NCI-H2081 (cell line): ENCODE measurements at places on chromosomes 12 and 14.

DNA sequence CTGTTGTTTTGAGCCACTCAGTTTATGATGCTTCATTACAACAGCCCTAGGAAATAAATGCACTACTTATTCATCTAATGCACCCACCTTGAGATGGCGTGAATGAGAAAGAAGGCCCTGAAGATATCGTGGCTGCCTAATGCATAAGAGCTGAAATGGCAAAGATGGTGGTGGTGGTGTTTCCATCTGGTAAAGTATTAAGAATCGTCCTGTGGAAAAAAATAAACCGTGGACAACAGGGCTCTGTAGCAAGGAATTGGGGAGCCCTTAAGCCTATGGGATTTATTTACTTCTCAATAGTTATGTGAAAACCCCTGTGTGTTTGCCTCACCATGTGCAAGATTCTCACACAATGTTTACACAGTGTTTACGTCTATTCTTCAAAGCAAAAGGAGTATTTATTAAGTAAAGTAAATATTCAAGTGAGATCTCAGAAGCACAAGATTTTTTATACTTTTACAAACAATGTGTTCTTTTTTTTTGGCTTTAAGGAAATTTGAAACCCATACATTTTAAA is 1555.2 kb upstream of the FLRT2 start:
- DNase-seq, result no peak

DNA sequence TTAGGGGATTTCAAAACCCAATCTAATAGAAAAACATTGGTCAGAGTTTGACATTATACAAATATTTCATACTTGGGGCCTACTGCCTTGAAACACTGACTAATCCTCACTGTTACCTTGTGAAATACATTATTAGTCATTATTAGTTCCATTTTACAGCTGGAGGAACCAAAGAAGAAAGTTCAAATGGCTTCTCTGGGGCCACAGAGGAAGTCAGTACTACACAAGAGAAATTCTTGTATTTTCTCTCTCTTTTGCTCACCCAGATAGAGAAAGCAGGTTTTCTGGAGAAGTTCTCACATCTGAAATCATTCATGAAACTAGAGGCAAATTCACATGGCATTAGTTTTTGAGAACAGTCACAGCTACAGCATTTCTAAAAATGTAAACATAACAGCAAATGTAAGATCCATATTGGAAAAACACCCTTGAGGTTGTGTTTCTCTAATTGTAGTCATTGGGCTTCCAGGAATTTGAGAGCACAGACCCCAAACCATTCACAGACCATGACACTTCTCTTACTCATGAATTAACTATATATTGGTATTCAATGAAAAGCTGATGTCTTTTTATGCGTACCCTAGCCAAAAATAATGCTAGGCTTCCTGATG is 83.0 kb downstream of the LLPH start:
- DNase-seq, result no peak

- DNase-seq, result peak; percentile 36
Observed at GRCh38 chr12:16385782-16386646, 38.6 kb downstream of the MGST1 start.

DNA sequence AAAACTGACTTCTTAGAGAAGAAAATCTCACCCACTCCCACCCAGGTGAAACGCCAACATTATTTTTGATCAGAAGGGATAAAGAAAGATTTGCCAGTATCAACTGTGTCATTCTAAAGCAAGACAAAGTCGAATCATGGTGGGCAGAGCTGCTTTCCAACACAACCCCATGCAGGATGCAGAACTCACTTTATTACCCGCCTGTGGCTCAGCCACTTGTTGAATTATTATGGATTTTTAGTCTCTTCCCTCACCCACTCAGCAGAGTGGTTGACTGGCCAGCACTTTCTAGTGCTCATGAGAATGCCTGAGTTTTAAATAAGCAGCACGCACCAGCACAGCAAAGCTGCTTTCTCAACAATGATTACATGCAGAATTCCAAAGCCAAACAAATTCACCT is 32.1 kb downstream of the CRACR2A start:
- no peak for DNase-seq

GRCh38 chr12:120528861-120529525 is at the start of gene COQ5:
COQ5 (minus strand) TSS chr12:120529158; CDS start chr12:120529141, 17 bp downstream.
- DNase-seq, result peak; percentile 90

DNA sequence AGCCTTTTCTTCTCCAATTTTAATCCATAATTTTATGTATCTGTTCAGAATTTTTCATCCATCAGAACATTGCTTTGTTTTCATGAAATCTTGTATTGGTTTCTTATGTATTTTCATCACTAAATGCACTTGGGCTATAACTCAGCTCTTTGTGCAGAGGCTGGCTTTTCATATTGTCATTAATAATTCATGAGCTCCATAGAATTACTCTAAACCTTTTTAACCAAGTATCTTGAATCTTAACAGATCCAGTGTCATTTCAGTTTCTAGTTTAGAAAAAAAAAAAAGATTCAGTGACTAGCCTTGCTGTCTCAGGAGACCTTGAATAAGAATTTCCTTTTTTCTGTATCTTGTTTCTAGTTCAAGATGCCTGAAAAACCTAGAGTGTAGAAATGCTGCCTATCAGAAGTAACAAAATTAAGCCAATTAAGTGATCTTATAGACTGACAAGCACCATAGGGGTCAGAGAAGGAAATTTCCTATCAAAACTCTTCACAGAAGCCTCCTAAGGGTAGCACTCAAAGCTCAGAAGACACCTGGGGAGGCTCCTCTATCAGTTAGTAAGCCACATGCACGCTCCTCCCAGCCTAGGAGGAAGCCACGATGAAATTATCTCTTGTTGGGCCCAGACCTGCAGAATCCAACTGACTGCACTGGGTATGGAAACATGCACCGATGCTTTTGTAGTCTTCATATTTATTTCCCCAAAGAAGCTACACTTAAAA is 163.4 kb downstream of the KICS2 start:
- no peak for DNase-seq

GRCh38 chr14:99250636-99251208 is 21.3 kb downstream of the BCL11B start:
- no peak for DNase-seq

DNA sequence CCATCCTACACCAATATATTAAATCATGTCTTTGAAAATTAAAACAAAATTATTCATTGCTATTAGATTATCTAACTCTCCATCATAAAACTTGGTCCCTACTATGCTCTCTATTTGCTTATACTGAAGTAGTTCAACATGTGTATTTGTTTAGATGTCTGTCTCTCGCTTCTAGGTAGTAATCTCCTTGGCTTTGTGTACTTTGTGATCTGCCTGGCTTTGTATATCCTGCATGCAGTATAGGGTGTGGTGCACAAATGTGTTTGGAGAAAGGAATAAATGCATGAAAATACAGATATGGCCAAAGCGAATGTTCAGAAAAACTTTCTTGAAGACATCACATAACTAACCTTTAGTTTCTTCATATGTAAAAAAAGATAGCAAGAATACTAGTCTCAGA is 246.6 kb upstream of the LRFN5 start:
- no peak for DNase-seq

DNA sequence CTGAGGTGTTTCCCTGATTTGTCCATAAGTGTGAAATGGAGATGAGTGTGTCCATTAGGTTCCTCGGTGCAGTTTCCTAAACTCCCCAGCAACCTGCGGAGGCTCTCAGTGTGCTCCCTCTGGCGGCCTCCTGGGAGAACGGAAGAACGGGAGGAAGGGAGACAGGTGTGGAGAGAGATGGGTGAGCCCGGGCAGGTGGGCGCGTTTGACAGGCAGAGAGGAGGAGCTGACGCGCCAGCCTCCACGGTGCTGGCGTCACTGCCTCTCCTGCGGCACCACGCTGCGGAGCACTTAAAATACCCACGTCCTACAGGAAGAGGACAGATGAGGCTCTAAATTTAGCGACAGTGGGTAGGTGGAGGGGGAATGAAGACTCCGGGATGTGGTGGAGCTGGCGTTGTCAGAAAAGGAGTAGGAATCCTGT is 26.8 kb upstream of the PEX5 start:
- peak; percentile 84 for DNase-seq

- DNase-seq, result peak; percentile 2
Observed at GRCh38 chr14:24846261-24846660, 203.7 kb downstream of the STXBP6 start.

DNA sequence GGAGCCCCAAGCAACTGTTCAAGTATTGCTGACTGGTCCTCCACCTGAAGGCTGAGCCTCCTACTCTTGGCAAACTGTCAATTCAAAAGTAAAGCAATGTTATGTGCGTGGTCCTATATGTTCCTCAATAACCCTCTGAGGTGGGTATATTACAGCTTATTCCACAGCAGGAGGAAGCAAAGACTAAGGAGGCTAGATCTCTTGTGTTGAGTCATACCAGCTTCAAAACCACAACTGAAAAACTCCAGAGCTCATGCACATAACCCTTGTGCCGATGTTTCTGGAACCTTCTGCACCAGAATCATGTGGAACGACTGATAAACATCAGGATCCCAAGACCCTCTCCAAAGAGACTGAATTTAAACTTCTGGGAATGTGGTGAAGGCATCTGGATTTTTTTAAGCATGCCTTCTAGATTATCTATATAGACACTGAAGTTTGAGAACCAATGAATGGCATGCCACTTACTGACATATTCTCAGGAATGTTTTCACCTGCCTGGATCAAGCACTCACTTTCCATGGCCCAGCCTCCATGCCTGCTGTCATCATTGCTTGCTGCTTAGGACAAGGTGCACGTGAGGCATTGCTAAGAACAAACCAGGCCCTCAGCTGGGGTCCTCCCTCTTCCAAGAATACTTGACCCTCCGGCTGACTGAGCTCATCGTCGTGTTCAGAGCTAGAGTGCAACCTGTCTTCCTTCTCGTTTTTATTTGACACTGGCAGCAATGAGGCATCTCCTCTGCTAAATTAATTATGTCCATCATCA is 194.7 kb downstream of the BCL11B start:
- DNase-seq, result no peak

DNA sequence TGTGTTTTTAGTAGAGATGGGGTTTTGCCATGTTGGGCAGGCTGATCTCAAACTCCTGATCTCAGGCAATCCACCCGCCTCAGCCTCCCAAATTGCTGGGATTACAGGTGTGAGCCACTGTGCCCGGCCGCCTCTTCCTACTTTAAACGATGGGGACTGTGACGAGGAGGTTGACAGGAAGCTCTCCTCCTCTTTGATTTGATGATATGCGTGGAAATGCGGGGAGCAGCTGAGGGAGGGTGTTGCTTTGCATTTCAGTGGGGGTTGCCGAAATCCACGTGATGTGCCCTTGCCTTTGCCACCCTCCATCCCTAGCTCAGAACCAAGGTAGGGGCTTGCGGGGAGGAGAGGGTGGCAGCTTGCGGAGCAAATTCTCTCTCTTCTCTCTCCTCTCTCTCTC is 189.6 kb downstream of the AACS start:
- DNase-seq, result no peak

DNA sequence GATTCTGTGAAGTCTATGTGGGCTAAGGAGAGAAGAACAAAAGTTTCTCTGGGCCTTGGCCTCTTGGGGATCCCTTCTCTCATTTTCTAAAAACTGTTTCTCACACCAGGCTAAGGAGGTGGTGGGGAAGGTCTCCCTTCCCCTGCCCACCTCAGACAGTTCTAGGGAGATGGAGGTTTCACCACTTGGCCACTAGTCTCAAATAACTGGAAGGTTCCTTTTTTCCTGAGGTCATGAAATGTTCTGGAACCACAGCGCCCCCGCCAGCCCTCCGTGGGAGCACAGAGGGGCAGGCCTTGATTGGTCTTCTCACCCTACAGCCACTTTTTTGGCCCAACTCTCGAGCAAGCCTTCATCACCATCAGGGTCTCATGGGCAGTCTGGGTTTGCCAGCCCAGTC is 12.6 kb downstream of the C12orf43 start:
- no peak for DNase-seq

DNA sequence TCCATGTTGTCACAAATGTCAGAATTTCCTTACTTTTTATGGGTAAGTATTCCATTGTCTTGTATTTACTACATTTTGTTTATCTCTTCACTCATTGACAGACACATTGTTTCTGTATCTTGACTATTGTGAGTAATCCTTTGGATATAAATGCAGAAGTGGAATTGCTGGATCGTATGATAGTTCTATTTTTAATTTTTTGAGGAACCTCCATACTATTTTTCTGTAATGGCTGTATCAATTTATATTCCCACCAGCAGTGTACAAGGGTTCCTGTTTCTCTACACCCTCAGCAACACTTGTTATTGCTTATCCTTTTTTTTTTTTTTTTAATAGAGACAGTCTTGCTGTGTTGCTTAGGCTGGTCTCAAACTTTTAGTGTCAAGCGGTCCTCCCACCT is 3.5 kb upstream of the KICS2 start:
- DNase-seq, result no peak

DNA sequence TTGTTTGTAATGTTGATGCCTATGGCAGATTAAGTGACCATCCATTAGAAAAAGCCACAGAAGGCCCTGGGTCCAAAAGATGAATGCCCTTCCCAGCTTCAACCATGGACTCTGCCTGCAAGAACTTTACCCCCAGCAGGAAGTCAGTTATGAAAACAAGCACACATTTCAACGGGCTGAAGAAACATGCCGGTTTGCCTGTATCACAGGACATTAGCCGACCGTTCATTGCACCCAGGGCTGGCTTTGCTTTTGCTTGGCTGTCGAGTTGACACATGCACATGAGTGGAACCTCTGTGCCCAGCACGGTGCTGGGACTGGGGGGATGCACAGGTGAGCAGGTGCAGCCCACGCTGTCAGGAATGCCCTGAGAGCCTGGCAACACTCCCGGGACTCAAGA is 1087.0 kb downstream of the BCL11B start:
- no peak for DNase-seq

DNA sequence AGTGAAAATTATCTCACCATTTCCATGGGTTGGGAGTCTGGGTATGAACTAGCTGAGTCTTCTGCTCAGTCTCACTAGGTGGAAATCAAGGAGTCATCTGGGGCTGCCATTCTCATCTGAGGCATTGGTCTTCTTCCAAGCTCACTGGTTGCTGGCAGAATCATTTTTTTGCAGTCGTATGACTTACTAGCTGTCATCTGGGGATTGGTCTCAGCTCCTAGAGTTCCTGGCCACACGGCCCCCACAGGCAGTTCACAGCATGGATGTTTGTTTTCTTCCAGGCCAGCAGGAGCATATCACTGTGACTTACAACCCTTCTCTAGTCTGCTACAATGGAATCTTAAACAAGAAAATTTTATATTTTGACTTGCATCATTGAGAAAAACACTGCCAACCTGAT is 18.6 kb upstream of the OR10AD1 start:
- DNase-seq, result no peak

GRCh38 chr12:88375306-88376305 is 204.7 kb downstream of the KITLG start:
- DNase-seq, result no peak

GRCh38 chr14:55118761-55119160 is 10.3 kb upstream of the LGALS3 start:
- no peak for DNase-seq

DNA sequence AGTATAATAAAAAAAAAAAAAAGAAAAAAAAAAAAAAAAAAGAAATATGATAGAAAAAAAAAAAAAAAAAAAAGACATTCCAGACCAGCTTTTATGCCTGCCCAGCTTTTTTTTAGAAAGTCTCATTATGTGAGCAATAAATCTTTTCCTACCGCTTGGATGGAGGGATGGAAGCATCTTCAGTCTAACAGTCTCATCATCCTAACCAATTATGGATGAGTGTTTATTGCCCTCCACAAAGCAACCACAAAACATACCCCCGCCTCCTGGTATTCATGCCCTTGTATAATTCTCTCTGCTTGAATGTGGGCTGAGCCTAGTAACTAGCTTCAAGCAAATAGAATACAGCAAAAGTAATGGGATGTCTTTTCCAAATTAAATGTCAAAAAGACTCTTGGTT is 33.7 kb upstream of the ADAMTS20 start:
- DNase-seq, result no peak

GRCh38 chr12:11085419-11085818 is 6.7 kb downstream of the TAS2R43 start:
- no peak for DNase-seq
